Cardiac muscle cell (in vitro differentiated cells and primary cell): ENCODE measurements at places on chromosomes 5 and 9. TPM values are rescaled to one million over a fixed set of nuclear protein-coding genes. Genes with fewer than 3 reads are reported as not detected.

DND1 gene
- total RNA-seq, result 1.0 and 2.1 TPM in 2 replicates

IL3 gene
- total RNA-seq, result not detected in 2 replicates

DNA sequence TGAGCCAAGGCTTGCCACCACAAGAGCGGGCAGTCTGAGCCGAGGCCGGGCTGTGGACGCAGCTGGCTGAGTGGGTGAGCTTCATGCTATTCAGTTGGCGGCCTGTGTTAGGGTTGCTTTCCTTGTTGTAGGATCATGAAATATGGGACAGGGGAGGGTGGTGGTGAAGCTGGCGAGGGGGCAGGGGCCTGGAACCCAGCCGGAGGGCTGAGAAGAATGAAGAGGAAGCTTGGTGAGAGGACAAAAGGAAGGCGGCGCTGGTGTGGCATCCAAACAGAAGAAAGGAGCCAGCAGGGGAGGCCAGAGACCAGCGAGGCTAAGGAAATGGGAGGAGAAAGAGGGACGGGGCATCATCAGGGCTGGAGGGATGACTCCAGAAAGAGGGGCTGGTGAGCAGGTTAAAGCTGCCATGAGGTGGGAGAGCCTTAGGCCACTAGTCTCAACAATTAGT lies 18.3 kb downstream of the RALGPS1 start:
- no peaks in the 10 kb centered on the region for H3K27me3 ChIP-seq
- H3K4me1 ChIP-seq, result no peaks in the 10 kb centered on the region
- no peak overlapping the region for H3K4me3 ChIP-seq
- no peak for DNase-seq

DNA sequence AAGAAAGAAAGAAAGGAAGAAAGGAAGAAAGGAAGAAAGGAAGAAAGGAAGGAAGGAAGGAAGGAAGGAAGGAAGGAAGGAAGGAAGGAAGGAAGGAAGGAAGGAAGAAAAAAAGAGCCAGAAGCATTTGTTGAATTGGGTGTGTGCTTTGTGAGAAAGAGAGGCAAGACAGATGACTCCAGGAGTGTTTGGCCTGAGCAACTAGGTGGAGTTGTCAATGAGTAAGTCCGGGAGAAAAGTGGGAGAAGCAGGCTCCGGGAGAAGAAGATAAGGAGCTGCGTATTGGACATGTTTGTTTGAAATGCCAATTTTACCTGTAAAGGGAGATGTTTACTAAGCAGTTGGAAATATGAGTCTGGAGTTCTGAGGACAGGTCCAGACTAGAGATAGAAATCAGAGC lies 15.1 kb upstream of the GCNT1 start:
- DNase-seq, result no peak
- H3K27ac ChIP-seq, result no peak overlapping the region
- H3K4me1 ChIP-seq, result no peaks in the 10 kb centered on the region
- no peaks in the 10 kb centered on the region for H3K36me3 ChIP-seq
- no peaks in the 10 kb centered on the region for H3K27me3 ChIP-seq

GRCh38 chr9:130943221-130943620 lies 4.2 kb upstream of the FIBCD1 start:
- no peak overlapping the region for H3K4me3 ChIP-seq
- no peak for DNase-seq
- no peaks in the 10 kb centered on the region for H3K36me3 ChIP-seq

NAIP gene
- 3.3 and 5.5 TPM in 2 replicates for total RNA-seq

FBXO10 gene
- 19.8 and 25.6 TPM in 2 replicates for total RNA-seq

DNA sequence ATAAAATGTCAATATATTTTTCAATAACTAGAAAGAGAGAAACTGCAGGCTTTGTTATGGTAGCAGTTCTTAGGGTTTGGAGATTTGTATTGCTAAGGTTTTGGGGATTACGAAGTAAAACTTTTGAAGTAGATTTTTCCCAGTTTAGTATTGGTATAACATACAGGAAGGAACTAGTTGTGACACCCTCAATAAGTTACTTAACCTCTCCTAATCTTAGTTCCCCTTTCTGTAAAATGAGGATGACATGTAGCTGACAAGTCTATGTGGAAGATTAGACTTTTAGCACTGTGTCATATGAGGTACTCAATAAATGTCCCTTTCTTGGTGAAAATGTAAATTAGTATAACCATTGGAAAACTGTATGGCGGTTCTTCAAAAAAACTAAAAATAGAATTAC lies 73.4 kb upstream of the ATG10 start:
- H3K27me3 ChIP-seq, result no peaks in the 10 kb centered on the region
- H3K27ac ChIP-seq, result no peak overlapping the region
- DNase-seq, result no peak
- H3K36me3 ChIP-seq, result no peaks in the 10 kb centered on the region
- H3K4me3 ChIP-seq, result no peak overlapping the region

NPR2 gene
- 12.5 and 12.6 TPM in 2 replicates for total RNA-seq

GLDC gene
- total RNA-seq, result 0.98 and 3.3 TPM in 2 replicates

CCDC187 gene
- 0.56 and 1.3 TPM in 2 replicates for total RNA-seq

ACTBL2 gene
- not detected in 2 replicates for total RNA-seq

GRCh38 chr9:96187151-96187555 lies 114.8 kb downstream of the HSD17B3 start:
- no peak overlapping the region for H3K4me3 ChIP-seq
- H3K36me3 ChIP-seq, result no peaks in the 10 kb centered on the region
- H3K27ac ChIP-seq, result no peak overlapping the region
- no peaks in the 10 kb centered on the region for H3K27me3 ChIP-seq

DNA sequence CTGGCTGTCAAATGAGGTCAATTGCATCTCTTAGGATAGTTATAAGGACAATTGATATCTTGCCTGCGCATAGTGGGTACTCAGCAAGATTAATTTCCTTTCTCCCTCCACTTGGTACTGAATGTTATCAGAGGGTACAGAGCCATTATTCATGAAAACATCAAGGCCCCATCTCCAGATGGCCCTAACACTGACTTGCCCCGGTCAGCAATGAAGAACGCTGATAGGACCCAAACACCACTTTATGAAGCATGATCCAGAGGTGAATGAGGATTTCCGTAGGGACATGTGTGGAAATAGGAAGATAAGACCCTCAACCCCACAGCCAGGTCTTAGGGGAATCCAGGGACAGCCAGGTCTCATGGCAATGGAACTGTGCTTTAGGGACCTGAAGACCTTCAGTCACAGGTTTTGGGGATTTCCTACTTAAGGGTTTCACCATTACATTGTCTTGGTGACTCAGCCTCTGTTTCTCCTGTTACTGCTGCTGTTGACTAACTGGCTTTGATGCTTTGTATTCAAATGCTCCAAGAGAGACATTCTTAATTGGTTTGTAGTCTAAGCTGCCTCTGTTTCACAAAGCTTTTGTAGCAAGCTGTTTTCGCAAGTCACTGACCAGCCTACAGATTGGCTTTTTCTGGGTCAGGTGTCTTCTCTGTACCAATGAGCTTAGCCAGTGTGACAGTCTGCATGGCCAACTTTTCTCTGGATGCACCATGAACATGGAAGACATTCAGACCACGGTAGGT lies 35.3 kb upstream of the IQGAP2 start:
- no peak overlapping the region for H3K4me3 ChIP-seq
- H3K27me3 ChIP-seq, result no peaks in the 10 kb centered on the region
- DNase-seq, result no peak

GRCh38 chr9:108271236-108271635 lies 584.5 kb downstream of the ACTL7B start:
- H3K4me1 ChIP-seq, result no peaks in the 10 kb centered on the region
- no peaks in the 10 kb centered on the region for H3K36me3 ChIP-seq
- no peaks in the 10 kb centered on the region for H3K27me3 ChIP-seq
- no peak for DNase-seq

DNA sequence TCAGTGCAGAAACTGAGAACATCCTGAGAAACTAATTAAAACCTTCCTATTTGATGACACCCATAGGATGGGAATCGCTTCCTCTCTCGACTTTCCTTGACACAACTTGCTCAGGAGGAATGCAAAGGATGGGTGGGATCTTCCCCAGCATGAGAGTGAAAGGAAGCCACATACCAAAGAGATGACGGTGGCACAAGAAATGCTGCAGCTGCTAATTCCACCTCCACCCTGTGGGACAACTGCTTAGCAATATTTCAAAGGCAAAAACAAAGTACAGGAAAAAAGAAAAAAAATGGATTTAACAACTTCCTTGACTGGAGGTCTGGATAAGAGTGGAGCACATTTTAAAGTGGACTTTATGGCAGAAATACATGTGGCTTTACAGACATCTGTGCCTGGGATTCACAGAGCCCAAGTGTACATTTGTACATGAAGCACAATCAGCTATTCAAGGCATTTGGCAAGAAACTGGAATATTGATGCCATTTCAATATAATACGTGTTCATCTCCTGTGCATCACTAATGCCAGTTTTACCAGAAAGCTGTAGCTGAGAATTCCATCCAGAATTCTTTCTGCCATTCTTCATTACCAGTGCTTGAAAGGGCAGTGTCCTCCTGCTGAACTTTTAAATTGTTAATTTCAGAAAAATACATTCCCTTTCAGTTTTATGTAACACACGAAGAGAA lies 359.2 kb upstream of the ACTBL2 start:
- no peak overlapping the region for H3K27ac ChIP-seq
- peak; percentile 90 for DNase-seq
- H3K4me3 ChIP-seq, result no peak overlapping the region

GRCh38 chr9:128056887-128057723 lies 10.0 kb downstream of the NAIF1 start:
- no peaks in the 10 kb centered on the region for H3K4me1 ChIP-seq
- no peak overlapping the region for H3K27ac ChIP-seq
- no peak for DNase-seq
- H3K36me3 ChIP-seq, result no peaks in the 10 kb centered on the region
- H3K4me3 ChIP-seq, result no peak overlapping the region
- no peaks in the 10 kb centered on the region for H3K27me3 ChIP-seq

- H3K36me3 ChIP-seq, result no peaks in the 10 kb centered on the region
- H3K4me1 ChIP-seq, result peaks cover 32% of the 10 kb centered on the region
- H3K27ac ChIP-seq, result peak overlapping the region; percentile 68
- DNase-seq, result no peak
- H3K4me3 ChIP-seq, result no peak overlapping the region
These were observed 196.4 kb downstream of the RFX3 start for GRCh38 chr9:3329361-3329760.

SLC25A2 gene
- total RNA-seq, result 0.42 TPM in 1 of 2 replicates, not detected in the other

GRCh38 chr9:98074115-98074990 lies 17.8 kb downstream of the NANS start:
- peak; percentile 64 for DNase-seq
- H3K4me1 ChIP-seq, result no peaks in the 10 kb centered on the region
- no peak overlapping the region for H3K4me3 ChIP-seq
- no peak overlapping the region for H3K27ac ChIP-seq

- H3K27ac ChIP-seq, result no peak overlapping the region
- no peaks in the 10 kb centered on the region for H3K27me3 ChIP-seq
- H3K36me3 ChIP-seq, result no peaks in the 10 kb centered on the region
- no peak for DNase-seq
- H3K4me3 ChIP-seq, result no peak overlapping the region
These were observed 207.0 kb downstream of the DMAC1 start for GRCh38 chr9:7592321-7593316.

DNA sequence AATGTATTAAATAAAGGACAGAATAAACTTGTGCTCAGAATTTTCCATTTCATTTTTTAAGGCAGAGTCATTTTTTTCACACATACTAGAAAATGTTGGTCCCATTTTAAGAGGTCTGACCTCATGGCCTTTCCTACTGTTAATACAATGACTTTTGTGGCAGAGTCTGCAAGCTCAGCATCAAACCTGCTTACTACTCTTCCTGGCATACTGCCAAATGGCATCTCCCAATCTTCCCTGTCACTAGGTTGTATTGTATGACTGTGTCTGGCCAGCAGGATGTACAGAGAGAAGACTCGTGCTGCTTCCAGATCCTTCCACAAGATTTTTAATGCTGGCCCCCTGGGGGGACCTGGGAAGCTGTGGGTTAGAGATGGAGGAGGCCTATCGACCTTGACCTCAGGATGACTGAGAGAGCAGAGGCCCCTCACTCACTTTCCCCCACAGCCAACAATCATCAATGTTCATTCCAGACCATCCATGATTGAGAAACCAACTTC lies 64.7 kb downstream of the BARX1 start:
- H3K4me3 ChIP-seq, result no peak overlapping the region
- H3K27me3 ChIP-seq, result no peaks in the 10 kb centered on the region
- DNase-seq, result no peak
- H3K4me1 ChIP-seq, result no peaks in the 10 kb centered on the region
- no peaks in the 10 kb centered on the region for H3K36me3 ChIP-seq
- H3K27ac ChIP-seq, result no peak overlapping the region

GRCh38 chr5:99239826-99240360 lies 311.1 kb upstream of the CHD1 start:
- H3K4me3 ChIP-seq, result no peak overlapping the region
- DNase-seq, result no peak
- no peaks in the 10 kb centered on the region for H3K36me3 ChIP-seq
- peaks cover 8% of the 10 kb centered on the region for H3K4me1 ChIP-seq
- H3K27ac ChIP-seq, result no peak overlapping the region

TMC1 gene
- total RNA-seq, result not detected in 2 replicates

GRCh38 chr5:32520972-32521371 lies 64.4 kb upstream of the SUB1 start:
- no peak overlapping the region for H3K4me3 ChIP-seq
- no peaks in the 10 kb centered on the region for H3K4me1 ChIP-seq
- H3K36me3 ChIP-seq, result no peaks in the 10 kb centered on the region

GRCh38 chr5:146797658-146798057 lies 80.9 kb downstream of the PPP2R2B start:
- H3K36me3 ChIP-seq, result no peaks in the 10 kb centered on the region
- H3K4me3 ChIP-seq, result no peak overlapping the region
- peak overlapping the region; percentile 75 for H3K27ac ChIP-seq
- H3K4me1 ChIP-seq, result peaks cover 43% of the 10 kb centered on the region
- DNase-seq, result no peak
- H3K27me3 ChIP-seq, result no peaks in the 10 kb centered on the region

GAPT gene
- not detected in 2 replicates for total RNA-seq

DNA sequence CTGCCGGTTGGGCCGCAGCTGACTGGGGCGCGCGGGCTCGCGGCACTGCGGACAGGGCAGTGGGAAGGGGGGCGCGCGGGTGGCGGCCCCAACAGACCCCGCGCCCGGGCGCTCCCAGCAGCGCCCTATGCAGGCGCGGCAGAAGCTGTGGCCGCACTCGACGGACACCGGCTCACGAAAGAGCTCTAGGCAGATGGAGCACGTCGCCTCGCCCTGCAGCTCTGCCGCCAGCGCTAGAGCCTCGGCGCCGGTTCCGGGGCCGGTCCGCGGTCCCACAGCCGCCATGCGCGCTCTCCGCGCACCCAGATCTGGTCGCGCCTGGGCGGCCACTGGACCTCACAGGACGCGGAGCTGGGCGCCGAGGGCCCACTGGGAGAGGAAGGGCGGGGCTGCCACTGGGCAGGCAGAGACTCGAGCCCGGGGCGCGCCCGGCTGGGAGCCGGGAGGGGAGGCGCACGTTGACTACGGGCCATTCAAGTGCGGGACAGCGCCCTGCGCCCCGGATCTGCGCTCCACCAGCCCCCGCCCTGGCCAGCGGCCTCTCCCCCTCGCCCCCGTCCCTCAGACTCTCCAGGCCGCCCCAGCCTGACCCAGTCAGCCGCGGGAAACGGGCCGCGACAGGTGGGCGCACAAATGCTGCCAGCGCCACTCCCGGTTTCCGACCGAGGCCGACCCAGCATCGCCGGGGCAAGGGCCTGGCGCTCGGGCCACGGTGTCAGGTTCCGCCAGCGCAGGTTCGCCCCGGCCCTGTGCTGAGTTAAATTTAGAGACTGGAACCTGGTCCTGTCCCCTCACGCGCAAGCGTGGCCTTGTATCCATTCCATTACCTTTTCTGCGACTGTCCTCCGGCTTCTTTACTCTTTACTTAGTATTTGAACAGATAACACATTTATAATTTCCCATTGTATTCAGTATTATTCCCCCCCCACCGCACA lies at the start of gene TRIM7:
Gene TRIM7 (minus strand): TSS at position 371 of the 935 bp plus-strand sequence. CDS start 86 bp downstream, at position 285.
- no peaks in the 10 kb centered on the region for H3K4me1 ChIP-seq
- H3K4me3 ChIP-seq, result peak within 1 kb of the TSS; percentile 72
- no peaks in the 10 kb centered on the region for H3K36me3 ChIP-seq
- H3K27me3 ChIP-seq, result peaks cover 61% of the 10 kb centered on the region
